ENCODE measurements at places on chromosomes 13 and 19. TPM values are rescaled to one million over a fixed set of nuclear protein-coding genes. Genes with fewer than 3 reads are reported as not detected.

Gene PCSK4
- total RNA-seq, result 31.6 TPM

DNA sequence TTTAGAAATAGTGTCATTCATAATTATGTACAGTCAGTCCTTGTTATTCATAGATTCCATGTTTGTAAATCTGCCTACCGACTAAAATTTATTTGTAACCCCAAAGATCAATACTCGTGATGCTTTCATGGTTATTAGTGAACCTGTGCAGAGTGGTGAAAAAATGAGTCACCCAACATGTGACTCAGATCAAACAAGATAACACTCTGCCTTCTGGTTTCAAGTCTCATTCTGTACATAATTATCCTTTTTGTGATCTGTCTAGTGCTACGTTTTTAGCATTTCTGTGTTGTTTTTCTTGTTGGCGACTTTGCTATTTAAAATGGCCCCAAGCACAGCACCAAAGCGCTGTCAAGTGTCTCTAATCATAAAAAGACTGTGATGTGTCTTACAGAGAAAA is 274.7 kb downstream of the SUCLA2 start:
- no peaks in the 10 kb centered on the region for H3K27me3 ChIP-seq
- H3K27ac ChIP-seq, result no peak overlapping the region
- no peaks in the 10 kb centered on the region for H3K36me3 ChIP-seq
- DNase-seq, result no peak
- H3K4me3 ChIP-seq, result no peak overlapping the region
- H3K4me1 ChIP-seq, result no peaks in the 10 kb centered on the region

DNA sequence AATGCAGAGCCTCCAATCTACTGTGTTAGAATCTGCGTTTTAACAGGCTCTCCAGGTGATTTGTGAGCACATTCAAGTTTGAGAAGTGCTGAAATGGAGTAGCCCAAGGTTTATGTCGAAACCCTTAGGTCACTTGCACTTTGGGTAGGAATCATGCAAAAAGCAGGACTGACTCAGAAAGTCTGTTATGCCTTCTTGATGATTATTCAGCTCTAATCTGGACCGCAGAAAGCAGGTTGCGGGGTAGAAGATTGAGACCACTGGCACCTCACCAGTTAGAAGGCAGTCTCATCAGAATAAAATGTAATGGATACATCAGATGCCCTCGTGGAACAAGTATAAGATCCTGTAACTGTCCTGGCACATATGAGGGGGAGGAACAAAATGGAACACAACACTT is 326.3 kb downstream of the DCLK1 start:
- no peaks in the 10 kb centered on the region for H3K36me3 ChIP-seq
- H3K27ac ChIP-seq, result no peak overlapping the region
- no peak for DNase-seq
- H3K4me1 ChIP-seq, result no peaks in the 10 kb centered on the region

- no peak overlapping the region for H3K4me3 ChIP-seq
- DNase-seq, result peak; percentile 68
- peaks cover 27% of the 10 kb centered on the region for H3K36me3 ChIP-seq
- no peaks in the 10 kb centered on the region for H3K27me3 ChIP-seq
- H3K4me1 ChIP-seq, result no peaks in the 10 kb centered on the region
Measured at GRCh38 chr13:77751513-77752456, 54.3 kb downstream of the SLAIN1 start.

- peaks cover 15% of the 10 kb centered on the region for H3K36me3 ChIP-seq
- H3K27ac ChIP-seq, result no peak within 1 kb of the TSS
- no peaks in the 10 kb centered on the region for H3K4me1 ChIP-seq
- peak; percentile 90 for DNase-seq
- H3K27me3 ChIP-seq, result peaks cover 13% of the 10 kb centered on the region
Measured at GRCh38 chr13:26051657-26052311, at the start of gene SHISA2. SHISA2 (minus strand) TSS chr13:26052016; CDS start chr13:26050975, 1,041 bp downstream.

GRCh38 chr13:61144834-61145593 is 270.6 kb downstream of the PCDH20 start:
- H3K27ac ChIP-seq, result no peak overlapping the region
- H3K36me3 ChIP-seq, result no peaks in the 10 kb centered on the region
- no peaks in the 10 kb centered on the region for H3K27me3 ChIP-seq
- no peak for DNase-seq
- H3K4me3 ChIP-seq, result no peak overlapping the region
